NCI-H1417 treated with DMSO at 0.1 percent for 48 hours (cell line): ENCODE measurements at places on chromosomes 4 and X.
A peak's percentile ranks its signal among the peaks of the same experiment; 100 is the strongest.

GRCh38 chrX:122517786-122518185 is 666.3 kb upstream of the GRIA3 start:
- no peak for DNase-seq

DNA sequence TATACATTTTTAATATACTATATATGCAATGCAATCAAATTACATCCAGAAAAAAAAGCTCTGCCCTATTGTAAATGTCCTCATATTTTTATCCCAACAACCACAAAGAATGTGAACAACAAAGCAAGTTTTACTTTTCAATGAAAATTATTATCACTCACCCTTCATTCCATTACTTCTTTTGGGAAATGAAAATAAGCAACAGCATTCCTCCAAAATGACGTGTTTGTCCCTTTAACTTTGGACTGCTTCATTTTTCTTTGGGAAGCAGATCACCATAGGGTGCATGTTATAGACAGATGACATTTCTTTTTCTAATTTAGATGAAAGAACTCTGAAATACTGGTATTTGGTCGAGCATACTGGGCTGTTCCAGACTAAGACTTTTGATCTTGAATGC is 667.1 kb upstream of the BOD1L1 start:
- DNase-seq, result no peak

DNA sequence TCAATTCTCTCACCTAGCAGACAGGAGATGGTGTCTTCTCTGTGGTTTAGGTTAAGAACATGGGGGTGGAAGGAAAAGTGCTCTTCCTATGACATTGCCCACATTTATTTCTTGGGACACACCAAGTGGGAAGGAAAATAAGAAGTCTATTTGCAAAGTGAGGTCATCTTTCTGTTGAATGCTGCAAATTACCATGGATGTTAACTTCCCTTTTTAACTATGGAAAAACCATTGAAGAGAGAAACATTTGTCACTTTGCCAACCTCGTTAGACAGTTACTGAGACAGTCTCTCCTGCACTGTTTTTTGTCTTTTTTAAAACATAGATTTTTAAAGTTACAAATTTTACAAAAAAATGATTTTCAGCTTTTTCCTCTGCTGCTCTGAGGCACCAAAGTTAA is 72.8 kb upstream of the BEND4 start:
- DNase-seq, result no peak

DNA sequence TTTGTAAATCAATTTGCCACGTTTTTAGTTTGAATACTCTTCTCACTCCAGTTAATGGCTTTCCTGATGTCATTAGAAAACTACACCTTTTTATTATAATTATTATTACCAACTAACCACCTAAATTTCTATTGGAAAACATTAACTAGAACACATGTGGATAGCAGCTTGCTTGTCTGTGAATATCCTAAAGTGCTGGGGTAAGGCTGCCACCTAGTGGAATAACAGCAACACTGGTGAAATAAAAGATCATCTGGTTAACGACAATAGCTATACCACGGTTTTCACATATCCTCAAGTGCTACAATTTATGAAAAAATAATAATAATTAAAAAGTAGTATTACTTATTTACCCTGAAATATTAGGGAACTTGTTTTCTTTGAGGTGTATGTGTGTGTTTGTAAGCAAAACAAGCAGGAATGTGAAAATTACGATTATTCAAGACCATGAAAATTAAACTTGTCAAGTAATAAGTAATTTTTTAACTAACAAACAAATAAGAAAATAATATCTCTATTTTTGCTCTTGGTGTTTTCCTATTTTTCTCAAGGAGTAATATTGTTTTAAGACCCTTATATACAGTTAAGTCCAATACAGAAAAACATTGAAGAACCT is 130.1 kb upstream of the TECRL start:
- peak; percentile 57 for DNase-seq

DNA sequence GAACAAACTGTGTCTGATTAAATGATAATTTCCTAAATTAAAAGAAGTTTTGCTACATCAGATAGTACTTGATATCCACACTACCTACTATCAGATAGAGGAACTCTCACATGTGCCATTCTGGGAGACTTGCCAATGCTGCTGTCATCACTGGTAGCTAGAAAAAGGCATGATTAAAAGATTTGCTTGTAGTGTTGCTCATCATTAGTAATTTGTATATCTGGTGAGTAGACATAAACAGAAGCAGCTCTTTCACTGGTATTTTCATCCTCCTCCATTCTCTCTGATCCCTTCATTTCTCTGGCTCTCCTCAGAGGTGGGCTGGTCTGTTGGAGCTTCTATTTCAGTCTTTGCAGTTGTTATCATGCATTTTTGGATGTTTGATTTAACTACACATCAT is 56.0 kb downstream of the SPRY1 start:
- DNase-seq, result no peak

- no peak for DNase-seq
Measured at GRCh38 chr4:40333921-40334352, 1.2 kb upstream of the CHRNA9 start.

- DNase-seq, result no peak
Measured at GRCh38 chrX:11557120-11557519, 108.6 kb downstream of the ARHGAP6 start.

DNA sequence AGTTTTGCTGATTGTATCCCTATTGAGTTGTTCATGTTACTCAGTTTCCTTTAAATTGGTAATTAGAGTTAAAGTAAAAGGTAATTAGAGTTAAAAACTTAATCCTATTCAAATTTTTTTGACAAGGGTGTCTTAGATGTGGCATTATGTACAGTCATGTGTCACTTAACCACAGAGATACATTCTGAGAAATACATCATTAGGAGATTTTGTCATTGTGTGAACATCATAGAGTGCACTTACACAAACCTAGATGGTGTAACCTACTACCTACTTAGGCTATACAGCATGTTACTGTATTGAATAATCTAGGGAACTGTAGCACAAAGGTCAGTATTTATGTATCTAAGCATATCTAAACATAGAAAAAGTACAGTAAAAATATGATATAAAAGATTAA is 39.2 kb downstream of the BEX3 start:
- no peak for DNase-seq

- no peak for DNase-seq
Measured at GRCh38 chr4:16079046-16079445, 4.8 kb downstream of the PROM1 start.

DNA sequence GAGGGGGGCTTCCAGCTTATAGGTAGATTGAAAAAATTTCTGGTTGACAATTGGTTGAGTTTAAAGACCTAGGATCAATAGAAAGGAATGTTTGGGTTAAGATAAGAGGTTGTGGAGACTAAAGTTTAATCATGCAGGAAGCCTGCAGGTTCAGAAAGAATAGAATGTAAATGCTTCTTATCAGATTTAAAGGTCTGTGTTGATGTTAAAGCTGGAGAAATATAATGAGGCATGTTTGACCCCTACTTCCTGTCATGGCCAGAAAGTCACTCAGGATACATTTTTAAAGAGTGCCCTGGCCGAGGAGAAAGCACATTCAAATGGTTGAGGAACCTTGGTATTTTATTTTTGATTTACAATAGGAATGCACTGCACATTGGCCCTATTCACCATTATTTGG is 3.9 kb upstream of the RRAGB start:
- DNase-seq, result no peak

GRCh38 chrX:8089141-8089540 is 81.9 kb downstream of the VCX2 start:
- no peak for DNase-seq

- DNase-seq, result no peak
Measured at GRCh38 chrX:139783959-139784358, 76.0 kb upstream of the MCF2 start.

GRCh38 chr4:21195682-21196081 is 495.4 kb downstream of the PACRGL start:
- DNase-seq, result no peak
